ENCODE measurements at places on chromosomes 3 and 15.
A peak's percentile ranks its signal among the peaks of the same experiment; 100 is the strongest.

GRCh38 chr3:174776636-174777035 lies 82.5 kb upstream of the NAALADL2 start:
- DNase-seq, result no peak

GRCh38 chr15:78872155-78872971 lies at the start of gene MORF4L1:
Gene MORF4L1, plus strand, starts transcription at chr15:78872890. Its CDS starts 128 bp downstream, at chr15:78873018.
- peak; percentile 96 for DNase-seq

DNA sequence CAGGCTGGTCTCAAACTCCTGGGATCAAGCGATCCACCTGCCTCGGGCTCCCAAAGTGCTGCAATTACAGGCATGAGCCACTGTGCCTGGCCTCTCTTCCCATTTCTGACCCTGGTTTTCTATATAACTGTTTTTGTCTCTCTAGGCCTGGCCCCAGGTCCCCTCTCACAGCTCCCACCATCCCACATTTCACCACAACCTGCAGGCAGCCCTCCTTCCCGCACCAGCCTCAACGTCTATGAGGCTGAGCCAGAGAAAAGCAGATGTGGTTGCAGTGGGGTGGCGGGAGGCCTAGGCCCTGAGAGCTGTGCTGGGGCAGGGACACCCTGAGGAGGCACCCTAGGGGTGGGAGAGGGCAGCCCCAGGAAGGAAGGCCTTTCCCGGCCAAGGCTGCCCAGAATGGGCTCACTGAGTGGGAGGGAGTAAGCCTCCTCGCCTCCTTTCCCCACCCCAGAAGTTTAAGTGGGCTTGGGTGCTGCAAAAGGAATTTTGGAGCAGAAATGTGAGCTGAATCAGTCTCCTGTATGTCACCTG lies 99.7 kb downstream of the LSM3 start:
- no peak for DNase-seq

GRCh38 chr15:52361494-52361893 lies 65.9 kb upstream of the MYO5C start:
- DNase-seq, result no peak

- peak; percentile 34 for DNase-seq
Observed at GRCh38 chr3:172094621-172095557, 55.5 kb downstream of the FNDC3B start.

GRCh38 chr3:57803647-57804081 lies 47.6 kb downstream of the SLMAP start:
- no peak for DNase-seq

DNA sequence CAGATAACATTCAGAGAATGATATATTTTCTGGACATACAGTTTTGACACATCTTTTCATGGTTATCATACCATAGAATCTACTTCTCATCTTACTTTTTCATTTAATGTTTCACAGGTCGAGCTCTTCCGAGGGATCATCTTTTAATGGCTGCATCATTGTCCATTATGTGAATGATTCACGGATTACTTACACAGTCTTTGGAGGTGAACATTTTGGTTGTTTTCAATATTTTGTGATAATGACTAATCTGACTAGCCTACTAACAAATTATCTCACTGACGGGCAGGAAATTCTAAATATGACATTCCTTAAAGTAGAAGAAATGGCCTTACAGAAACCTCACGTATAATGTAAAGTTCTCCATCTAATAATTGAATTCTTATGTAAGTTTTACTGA lies 209.1 kb upstream of the STRIT1 start:
- no peak for DNase-seq

- no peak for DNase-seq
Observed at GRCh38 chr3:6220447-6220846, 640.5 kb upstream of the GRM7 start.

DNA sequence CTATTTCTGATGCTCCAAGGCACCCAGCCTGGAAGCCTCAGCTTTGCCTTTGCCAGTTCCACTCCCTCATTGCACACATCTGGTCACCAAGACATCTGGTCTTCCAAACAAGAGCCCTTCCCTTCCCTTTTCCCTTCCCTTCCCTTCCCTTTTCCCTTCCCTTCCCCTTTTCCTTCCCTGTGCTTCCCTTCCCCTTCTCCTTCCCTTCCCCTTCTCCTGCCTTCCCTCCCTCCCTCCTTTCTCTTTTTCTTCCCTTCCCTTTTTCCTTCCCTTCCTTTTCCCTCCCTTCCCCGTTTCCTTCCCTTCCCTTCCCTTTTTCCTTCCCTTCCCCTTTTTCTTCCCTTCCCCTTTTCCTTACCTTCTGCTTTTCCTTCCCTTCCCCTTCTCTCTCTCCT lies 2.4 kb upstream of the CGNL1 start:
- DNase-seq, result no peak

DNA sequence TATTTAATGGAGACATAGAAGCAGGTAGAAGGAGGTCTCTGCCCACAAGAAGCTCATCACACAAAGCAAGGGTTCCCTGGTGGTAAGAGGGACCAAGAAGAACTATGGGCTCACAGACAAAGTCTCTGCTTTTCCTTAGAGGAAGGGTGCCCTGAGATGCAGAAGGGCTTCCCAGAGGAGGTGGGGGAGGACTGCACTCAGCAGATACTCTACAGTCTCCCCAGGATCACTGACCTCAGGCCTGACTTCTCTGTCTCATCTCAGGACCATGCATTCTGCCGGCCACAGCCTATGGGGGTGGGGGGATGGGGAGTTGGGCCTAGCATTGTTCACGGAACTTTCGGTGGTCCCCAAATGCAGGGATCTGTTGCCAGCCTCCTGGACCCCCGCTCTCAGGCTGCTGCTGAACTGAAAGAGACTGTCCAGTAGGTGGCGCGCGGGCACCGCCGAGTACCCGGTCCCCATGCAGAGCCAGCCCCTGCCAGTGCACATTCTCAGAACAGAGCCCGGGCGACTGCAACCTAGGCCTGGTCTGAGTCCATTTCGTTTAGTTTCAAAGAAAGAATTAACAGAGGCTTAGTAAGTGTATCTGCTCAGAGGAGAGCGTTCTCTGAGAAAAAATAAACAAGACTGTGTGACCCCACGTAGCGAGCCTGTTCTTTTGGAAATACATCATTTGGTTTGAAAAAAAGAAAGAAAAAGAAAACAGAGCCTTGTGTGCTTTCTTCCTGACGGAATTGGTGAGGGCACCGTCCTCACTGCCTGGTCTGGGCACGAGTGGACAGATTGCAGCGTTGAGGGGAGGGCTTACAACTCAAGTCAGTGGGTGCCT lies 74.1 kb downstream of the LRTM1 start:
- DNase-seq, result peak; percentile 41

GRCh38 chr3:97510795-97511194 lies 253.8 kb upstream of the ARL6 start:
- no peak for DNase-seq

DNA sequence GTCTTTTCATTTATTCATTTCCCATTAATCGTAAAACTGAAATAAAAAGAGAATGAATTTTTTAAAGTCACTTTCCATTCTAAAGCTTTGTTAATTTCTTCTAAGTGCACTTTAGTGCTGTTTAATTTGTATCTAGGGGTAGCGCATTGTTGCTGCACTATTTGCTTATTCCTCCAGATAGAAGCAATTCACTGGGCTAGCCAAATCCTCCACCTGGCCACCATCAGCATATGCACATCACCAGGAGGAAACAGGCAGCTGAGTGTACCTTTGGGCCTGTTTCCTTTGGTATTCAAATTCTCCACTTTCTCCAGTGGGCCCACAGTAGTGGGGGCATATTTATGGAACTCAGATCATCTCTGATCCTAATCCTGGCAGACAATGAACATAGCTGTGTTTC lies 29.8 kb upstream of the CPB1 start:
- no peak for DNase-seq

- DNase-seq, result no peak
Observed at GRCh38 chr3:43345877-43346276, 59.5 kb downstream of the SNRK start.

GRCh38 chr15:39937696-39938095 lies 3.8 kb downstream of the EIF2AK4 start:
- no peak for DNase-seq

- no peak for DNase-seq
Observed at GRCh38 chr3:4078903-4079302, 224.3 kb upstream of the SETMAR start.

GRCh38 chr15:29071232-29071881 lies 185.6 kb downstream of the APBA2 start:
- no peak for DNase-seq

GRCh38 chr15:20344601-20345400 lies 196.8 kb downstream of the GOLGA6L6 start:
- DNase-seq, result no peak

DNA sequence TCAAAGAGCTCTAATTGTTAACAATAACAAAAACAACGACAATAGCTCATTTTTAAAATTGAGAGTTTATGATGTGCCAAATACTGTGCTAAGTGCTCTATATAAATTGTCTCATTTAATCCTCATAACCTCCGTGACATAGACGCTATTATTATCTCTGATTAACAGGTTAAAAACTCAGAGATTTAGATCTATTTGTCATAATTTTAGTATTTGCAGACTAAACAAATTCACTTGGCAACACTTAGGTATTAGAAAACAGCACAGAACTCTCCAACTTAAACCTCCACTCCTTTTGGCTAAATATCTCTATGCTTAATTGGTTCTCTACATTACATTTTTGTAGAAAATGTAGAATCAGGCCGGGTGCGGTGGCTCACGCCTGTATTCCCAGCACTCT lies 136.4 kb downstream of the SPATA16 start:
- no peak for DNase-seq

DNA sequence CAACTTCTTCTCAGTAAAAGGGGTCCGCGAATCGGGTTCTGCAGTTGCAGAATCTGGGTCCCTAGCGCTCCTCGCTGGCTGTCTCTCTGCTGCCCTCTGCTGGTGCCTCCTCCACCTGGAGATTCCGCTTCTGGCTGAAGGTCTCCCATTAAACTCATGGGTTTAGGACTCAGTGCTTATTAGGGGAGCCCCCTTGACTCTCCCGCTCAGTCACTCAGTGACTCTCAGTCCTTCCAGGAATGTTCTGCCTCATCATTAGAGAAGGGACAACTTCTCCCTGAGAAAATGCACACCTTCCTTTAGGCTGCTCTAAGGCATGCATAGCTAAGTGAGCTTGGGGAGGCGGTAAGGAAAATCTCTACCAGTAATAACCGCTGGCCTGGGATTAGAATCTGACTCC lies 7.1 kb downstream of the CPN2 start:
- DNase-seq, result peak; percentile 81

- DNase-seq, result no peak
Observed at GRCh38 chr3:194205675-194206133, 69.8 kb downstream of the HES1 start.

DNA sequence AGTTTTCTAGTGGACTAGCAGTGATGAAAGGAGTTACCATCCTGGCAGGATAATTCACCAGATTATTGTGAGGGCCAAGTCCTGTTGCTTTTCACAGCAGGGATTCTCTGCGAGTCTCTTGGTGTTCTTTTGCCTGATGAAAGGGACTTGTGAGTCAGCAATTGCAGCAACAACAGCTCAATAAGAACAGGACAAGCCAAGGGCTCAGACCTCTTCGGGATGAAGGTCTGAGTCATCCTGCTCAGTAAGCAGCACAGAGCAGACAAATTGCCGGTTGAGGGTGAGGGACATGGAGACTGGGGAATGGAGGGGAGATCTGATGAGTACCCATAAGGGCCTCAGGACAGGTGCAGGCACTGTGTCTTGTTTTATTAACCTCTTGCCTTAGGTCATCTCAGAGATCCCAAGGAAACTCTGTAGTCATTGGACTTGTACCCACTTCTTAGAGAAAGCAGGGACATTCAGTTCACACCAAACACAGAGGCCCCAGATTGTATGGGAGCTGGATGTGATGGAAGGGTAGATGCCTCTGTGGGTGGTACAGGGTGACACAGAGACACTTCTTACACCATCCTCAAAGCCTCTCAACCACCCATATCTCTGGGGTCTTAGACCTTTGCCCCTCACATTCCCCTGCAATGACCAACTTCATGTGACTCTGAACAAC lies 173.8 kb upstream of the TLE3 start:
- no peak for DNase-seq

DNA sequence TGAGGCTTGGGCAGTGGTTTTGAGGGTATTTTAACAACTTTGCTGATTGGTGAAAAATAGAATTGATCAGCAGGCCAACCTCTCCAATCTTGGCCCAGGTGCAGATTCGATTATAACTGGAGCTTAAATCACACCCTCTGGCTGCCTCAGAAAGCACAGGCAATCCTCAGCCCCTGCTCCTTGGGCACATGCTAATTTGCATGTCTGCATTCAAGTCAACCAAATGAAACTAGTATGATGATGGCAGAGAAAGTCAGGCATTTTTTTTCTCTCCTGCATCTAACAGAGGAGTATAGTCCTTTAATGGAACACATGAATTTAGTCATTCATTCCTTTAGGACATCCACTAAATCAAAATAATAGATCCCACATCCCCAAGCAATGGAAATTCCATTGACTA lies 16.8 kb upstream of the NMNAT3 start:
- no peak for DNase-seq

DNA sequence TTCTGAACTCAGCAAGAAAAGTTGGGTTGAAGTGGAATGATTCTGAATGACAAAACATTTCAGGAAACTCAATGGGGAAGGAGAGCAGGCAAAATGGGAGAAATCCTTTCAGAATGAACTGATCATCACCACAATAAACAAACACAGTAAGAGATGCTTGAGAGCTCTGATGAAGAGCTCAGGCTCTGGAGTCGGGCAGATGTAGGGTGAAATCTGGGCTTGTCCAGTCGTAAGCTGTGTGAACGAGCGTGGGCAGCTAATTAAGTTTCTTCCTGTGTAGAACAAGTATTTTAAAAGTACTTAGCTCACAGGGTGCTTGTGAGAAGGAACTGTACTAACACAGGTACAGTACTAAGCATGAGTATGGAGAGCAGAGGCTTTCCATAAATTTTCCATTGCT lies 406.2 kb downstream of the FOXP1 start:
- DNase-seq, result no peak

DNA sequence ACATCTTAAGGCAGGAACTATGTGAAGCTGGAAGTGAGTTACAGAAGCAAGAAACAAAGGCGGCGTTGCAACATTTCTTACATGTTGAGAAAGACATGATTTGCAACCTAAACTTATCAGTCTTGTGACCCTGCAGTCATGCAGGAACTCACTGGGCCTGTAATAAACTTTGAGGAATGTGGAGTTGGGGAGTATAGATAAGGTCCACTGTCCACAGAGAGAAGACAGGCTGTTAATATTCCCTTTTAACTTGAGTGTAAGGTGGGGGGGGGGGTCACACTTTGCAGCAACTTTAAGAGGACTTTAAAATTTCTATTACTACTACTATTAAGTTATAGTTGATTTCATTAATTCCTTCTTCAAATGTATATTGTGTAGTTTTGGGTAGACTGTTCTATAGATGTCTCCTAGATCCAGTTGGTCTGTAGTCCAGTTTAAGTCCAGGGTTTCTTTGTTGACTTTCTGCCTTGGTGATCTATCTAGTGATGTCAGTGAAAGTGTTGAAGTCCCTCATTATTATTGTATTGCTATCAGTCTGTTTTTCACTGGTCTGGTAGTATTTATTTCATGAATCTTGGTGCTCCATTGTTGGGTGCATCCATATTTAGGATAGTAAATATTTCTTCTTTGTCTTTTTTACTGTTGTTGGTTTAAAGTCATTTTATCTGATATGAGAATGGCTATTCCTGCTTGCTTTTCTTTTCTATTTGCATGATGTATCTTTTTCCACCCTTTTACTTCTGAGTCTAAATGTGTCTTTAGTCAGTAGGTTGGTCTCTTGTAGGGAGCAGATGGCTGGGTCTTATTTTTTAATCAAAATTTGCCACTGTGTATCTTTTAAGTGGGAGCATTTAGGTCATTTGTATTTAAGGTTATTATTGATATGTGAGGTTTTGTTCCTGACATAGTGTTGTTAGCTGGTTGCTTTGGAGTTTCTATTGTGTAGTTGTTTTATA lies 15.6 kb upstream of the FAM98B start:
- DNase-seq, result no peak

GRCh38 chr3:79367066-79367465 lies 400.7 kb downstream of the ROBO1 start:
- no peak for DNase-seq

GRCh38 chr15:68592054-68592453 lies 13.3 kb downstream of the CORO2B start:
- no peak for DNase-seq

Data from activated CD4-positive, CD25-positive, alpha-beta regulatory T cell treated with anti-CD3 and anti-CD28 coated beads, Interleukin-2, amount 50 U/mL, for 72 hours (primary cell).